ENCODE measurements at places on chromosomes 5 and 9.
A peak's percentile ranks its signal among the peaks of the same experiment; 100 is the strongest.

- DNase-seq, result no peak
Measured at GRCh38 chr9:127637322-127637847, 25.3 kb downstream of the STXBP1 start.

DNA sequence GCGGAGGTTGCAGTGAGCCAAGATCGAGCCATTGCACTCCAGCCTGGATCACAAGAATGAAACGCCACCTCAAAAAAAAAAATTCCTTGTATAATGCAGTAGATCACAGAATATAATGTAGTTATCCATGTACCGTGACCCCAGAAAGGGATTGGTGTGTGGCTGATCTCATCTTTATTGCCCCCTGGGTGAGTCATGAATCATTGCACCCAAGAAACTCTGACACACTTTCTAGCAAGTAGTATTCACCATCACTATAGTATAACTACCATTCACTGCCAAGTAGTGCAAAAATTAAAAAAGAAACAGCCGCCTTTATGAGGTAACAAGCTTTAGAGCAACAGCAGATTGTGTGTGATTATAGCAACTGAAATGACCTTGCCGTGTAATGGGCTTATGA, 23.7 kb upstream of the ANKH start:
- DNase-seq, result peak; percentile 14

GRCh38 chr9:135239100-135239768, 151.8 kb downstream of the OLFM1 start:
- no peak for DNase-seq

GRCh38 chr9:706606-707459, 134.7 kb upstream of the DMRT1 start:
- peak; percentile 1 for DNase-seq

DNA sequence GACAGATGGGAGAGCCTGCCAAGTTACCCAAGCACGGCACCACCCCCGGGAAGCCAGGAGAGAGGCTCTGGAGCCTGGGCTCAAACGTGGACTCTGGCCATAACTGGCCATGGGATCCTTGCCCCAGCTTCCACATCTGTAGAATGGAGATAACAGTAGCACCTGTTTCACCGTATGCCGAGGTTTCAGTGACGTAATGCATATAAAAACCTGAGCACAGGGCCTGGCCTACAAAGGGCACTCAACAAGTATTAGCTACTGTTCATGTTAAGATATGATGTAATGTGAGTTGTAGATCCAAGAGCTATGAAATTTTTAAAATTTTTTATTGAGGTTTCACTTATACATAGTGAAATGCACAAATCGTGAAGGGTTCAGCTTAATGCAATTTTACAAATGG, 82.2 kb upstream of the BARHL1 start:
- DNase-seq, result no peak

Data from CD4-positive, alpha-beta T cell treated with Interleukin-12 subunit alpha and Interleukin-12 subunit beta, for 1 hour (primary cell).